ENCODE measurements at places on chromosomes 5 and 9. TPM values are rescaled to one million over a fixed set of nuclear protein-coding genes. Genes with fewer than 3 reads are reported as not detected.

Gene DBH
- not detected for total RNA-seq

Gene GRIN3A
- 0.03 TPM for total RNA-seq

Gene ARL10
- 6.7 TPM for total RNA-seq

Gene TERT
- total RNA-seq: 36.2 TPM

Gene CCNI2
- total RNA-seq: 0.74 TPM

Gene GNA14
- 10.5 TPM for total RNA-seq

Gene FOXI1
- total RNA-seq: not detected

Gene SLC27A6
- 4.8 TPM for total RNA-seq

Gene PCSK5
- 30.8 TPM for total RNA-seq

Gene IL6ST
- 11.3 TPM for total RNA-seq

Gene GRXCR2
- not detected for total RNA-seq

Gene FUT7
- total RNA-seq: not detected

Gene NUTM2G
- 1.6 TPM for total RNA-seq

Gene TAF1L
- total RNA-seq: 0.04 TPM

Gene VLDLR
- total RNA-seq: 46.3 TPM

Gene EEIG1
- 21.5 TPM for total RNA-seq

Gene PLPPR1
- 2.0 TPM for total RNA-seq

Gene MYMK
- not detected for total RNA-seq

Gene IRGM
- total RNA-seq: not detected

Gene SAXO1
- total RNA-seq: not detected

Gene SLCO6A1
- not detected for total RNA-seq

Data from GM23338 (cell line).